ENCODE measurements at places on chromosomes 7 and 10.
A peak's percentile ranks its signal among the peaks of the same experiment; 100 is the strongest.

- no peak for DNase-seq
These were observed 11.1 kb downstream of the KCP start for GRCh38 chr7:128899392-128899791.

DNA sequence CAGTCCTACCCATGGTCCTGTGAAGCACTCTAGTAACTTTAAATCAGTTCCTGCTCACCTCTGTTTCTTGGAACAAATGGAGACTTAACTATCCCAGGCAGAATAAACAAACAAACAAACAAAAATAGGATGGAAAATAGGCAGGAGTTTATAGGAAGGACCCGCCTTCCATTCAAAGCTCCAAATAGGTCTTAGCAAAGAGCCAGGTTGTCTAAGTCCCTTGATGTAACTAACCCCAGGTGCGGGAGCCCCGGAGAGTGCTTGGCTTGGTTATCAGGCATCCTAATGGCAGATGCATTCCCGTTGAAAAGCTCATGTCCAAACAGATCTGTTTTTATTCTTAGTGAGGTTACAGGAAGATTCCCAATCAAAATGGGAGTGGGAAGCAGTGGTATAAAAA, 2.2 kb downstream of the IFIT2 start:
- DNase-seq: no peak

GRCh38 chr10:36606234-36606839, 519.1 kb upstream of the ANKRD30A start:
- DNase-seq: no peak

DNA sequence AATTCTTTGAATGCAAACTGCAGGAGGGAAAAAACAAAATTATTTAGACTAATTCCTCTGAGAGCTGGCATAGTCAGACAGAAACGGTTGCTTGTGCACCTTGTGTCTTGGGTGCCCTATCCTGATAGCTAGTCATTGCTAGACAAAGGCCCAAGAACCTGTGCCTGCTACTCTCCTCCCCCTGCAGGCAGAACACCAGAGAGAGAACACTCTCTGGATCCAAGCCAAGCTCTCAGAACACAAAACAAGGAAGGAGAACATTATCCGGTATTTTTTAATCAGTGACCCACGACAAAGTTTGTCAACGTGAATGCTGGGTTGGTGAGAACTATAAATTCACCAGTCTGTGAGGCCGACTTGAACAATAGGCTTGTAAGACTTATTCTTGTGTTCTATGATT, 18.8 kb upstream of the PPP1R9A start:
- DNase-seq: no peak

DNA sequence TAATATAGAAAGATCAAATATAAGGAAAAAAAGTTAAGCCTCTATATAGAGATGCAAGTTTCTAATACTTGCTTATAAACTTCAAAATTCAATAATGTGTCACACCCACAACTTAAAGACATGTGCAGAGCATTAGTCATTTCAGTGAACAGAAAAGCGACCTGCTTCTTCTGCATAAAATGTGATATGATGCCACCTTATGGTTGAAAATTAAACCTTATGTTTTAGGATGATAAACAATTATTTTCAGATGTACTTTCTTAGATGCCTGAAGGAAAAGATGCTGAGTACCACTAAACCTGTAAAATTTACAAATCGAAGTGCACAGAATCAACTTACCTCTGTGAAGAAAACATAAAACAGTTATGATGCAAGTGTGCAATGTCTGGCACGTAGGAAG, 96.0 kb downstream of the MTERF1 start:
- DNase-seq: no peak

DNA sequence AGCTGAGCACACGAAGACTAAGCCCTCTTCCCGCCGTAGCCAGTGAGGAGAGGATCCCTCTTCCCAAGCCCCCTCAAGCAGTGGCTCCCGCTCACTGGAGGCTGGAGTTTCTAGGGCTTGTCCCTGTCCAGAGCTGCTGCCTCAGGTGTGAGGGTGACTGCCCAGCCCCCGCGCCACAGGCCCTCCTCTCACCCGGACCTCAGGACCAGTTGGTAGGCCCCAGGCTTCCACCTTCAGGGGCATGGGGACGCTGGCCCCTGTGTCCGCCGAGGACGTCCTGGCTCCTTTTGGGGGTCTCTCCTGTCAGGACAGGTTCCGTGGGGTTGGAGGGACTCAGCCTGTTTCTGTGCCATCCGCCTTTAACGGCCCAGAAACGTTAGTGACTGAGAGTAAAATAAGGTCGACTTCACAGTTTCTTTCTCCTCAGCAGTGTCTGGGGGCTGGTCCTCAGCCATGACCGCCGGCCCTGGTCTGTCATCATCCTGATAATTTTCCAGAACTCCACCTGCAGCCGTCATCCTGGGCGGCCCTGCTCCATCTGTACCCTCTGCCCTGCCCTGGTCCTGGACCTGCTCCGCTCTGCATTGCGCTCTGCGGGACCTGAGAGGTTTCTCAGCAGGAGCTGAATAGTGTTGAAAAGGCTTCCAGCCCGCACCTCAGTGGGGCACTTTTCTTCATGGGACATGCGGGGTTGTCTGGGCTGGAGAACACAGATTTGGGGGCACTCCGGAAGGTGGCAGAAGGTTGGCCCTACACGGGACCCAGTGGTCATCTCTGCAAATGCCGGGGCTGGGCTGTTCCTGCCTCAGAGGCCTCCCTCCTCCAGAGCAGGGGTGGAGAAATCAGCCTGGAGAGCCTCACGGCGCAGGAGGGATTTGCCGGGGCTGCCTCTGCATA, 36.0 kb upstream of the FAM20C start:
- DNase-seq: peak; percentile 36

- DNase-seq: peak; percentile 77
These were observed 8.9 kb downstream of the FLNC start for GRCh38 chr7:128838981-128839731.

GRCh38 chr7:24227603-24228359, 56.2 kb upstream of the NPY start:
- DNase-seq: no peak

DNA sequence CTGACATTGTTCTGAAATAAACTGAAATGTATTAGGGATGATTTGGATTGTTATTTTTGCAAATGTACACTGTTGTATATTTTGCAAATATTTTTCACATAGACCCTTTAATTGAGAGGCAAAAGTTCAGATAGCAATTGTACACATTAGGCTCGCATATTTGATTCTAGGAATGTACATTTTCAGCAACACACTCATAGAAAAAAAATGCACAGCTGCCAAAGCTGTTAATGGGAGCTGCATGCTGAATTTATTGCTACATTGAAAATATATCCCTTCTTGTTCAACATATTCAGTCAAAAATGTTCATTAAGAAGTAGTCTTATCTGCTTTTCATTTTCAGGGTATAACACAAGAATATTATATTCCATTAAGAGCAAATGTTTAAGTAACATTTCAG, 512.9 kb downstream of the ATRNL1 start:
- DNase-seq: no peak

- no peak for DNase-seq
These were observed 58.3 kb downstream of the ST7 start for GRCh38 chr7:117011419-117012260.

DNA sequence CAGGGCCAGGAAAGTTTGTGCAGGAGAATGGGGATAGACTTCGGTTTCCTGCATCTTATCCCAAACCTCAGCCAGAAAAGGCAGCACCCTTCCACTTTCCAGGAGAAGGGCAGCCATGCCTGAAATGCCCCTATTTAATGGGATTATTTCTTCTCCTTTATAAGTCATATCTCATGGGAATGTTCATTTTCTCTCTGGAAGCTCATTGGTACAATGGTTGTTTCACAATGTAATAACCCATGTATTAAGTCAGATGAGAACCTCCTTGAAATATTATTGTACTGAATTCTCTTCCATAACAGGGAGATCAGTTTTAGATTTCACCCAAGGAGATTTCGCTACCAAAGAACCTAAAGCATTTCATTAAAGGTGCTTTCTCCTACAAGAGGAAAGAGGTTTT, 457.5 kb downstream of the KCNMA1 start:
- DNase-seq: no peak

DNA sequence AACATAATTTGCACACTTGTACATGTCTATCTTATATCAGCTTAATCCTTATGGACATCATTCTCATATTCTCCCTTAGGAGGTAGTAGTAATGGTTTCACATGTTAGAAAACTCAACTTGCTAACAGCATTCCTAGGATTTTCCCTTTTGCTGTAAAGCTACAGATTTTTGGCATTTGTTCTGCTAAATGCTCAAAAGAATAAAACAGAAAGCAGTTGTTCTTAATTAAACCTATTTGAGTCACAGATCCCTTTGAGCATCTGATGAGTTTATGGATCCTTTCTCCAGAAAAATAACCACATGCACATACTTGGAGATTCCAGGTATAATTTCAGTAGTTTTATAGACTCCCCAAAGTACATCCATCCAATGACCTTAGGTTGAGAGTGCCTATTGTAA, 122.9 kb upstream of the BET1 start:
- no peak for DNase-seq

DNA sequence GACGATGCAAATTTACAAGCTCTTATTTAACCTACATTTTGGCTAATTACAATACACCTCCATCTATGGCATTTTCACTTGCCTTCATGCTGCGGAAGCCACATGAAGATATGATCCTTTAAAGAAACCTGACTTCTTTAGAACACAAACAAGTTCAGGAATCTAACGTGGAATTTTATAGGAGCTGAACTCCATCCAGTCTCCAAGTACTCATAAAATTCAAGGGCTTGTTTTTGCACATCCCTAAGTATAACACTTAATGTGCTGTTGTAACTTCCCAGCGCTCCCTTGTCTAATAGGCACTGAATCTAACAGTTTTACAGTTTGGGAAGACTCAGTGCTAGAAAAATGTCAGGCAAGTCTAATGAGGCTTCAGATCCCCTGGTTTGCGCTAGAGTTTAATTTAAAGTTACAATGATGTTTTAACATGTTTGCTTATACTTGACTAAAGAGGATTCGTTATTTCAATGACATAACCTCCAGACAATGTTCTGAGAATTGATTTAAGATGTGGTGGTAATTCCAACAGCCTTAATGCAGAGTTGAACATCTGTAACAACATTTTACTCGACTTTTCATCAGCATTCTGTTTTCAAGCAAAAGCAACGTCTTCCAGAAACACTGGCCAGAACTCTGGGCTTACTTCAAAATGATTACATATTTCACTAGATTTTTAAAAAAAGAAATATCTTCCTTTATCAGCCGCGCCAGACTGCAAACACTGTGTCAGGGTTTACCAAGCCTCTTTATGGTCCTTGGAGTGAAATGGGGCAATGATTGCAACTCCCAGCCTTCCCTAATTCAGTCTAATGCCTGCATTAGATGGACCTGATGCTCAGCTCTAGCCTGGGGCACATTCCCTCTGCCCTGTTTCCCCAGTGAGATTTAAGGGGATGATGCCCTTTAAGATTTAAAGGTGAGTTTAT, 664.3 kb downstream of the KCNMA1 start:
- DNase-seq: no peak
